Vagina (tissue), 2 donors: ENCODE measurements at places on chromosomes 12 and 14.

DNA sequence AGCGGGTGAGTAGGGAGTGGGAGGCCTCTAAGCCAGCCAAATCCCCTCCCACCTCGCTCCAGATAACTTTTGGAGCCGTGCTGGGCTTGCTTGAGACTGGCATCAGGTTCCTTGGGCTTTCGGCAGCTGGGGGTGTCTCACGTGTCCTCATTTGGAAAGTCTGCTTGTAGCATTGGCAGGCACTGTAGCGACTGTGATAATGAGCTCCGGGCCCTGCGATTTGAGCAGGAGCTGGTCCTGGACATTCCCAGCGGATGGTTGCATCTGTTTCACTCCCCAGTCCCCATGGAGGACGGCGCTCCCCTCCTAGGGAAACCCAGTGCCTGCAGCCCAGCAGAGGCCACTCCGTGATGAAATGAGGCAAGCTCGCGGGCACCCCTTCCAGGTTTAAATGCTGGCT lies 49.4 kb downstream of the DGLUCY start:
- DNase-seq: no peak

GRCh38 chr12:122999986-123000420 lies 19.5 kb downstream of the ARL6IP4 start:
- no peak for DNase-seq

DNA sequence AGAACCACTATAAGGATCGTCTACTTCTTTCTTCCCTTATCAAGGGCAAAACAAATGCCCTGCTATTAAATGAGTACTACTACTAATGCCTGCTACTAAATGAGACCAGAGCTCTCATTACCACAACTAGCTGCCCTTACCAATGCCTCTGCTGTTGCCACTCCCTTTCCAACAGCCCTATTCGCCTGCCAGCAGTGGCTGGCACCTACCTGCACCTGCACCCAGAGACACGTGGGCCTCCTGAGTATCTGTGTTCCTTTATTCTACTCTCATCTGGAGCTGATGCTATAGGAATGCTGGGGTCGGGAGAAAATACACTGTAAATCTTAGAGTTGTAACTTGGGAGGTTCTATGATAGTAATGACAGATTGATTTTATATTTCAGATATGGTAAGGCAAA lies 174.7 kb downstream of the SLC2A13 start:
- no peak for DNase-seq

DNA sequence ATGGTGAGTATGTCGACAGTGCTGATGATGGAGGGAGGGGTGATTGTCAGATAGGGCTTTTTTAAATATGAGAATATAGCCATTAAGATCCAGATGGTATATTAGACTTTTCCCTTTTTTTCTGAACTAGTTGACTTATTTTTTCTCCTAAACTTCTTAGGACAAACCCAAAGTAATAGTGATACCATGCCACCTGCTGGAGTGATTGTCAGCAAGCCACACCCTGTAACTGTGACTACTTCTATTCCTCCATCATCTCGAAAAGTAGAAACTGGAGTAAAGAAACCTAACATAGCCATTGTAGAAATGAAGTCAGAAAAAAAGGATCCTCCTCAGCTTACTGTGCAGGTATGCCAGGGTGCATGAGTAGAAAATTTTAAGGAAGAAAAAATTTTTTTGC lies 40.1 kb downstream of the KIAA0586 start:
- no peak for DNase-seq

DNA sequence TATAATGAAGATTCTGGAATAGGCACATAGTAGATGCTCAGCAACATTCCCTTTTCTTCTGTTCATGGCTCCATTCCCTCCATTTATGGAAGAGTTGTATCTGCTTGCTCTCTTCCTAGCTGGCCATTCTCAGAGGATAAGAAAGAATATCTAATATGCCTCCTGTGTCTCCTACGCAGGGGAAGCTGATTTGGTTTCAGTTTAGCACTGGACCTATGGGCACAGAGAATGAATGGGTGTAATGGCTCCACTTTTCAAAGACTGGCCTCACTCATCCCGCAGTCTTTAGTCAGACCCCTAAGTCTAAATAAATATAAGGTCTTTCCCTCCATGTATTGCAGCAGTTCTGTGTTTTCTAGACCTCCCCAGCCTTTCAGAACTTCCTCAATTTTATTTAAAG lies 2.0 kb downstream of the PKP2 start:
- no peak for DNase-seq

- no peak for DNase-seq
These were observed 17.4 kb downstream of the CNOT2 start for GRCh38 chr12:70260646-70261045.

DNA sequence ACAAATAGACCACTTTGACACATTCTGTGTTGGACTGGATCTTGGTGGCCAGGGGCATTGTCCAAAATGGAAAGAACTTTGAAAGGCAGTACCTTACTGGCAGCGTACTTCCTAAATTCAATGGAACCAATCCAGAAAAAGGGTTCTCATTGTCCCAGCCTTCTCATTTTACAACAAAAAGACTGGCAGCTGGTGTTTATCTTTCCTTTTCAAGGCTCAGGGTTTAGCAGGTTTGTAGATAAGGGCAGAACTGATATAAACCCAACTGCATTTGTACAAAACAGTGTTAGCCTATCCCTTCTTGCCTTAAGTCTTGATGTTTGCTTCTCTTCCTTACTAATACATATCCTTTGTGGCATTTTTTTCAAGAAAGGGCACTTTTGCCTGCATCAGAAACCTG lies 7.7 kb downstream of the THAP2 start:
- no peak for DNase-seq

DNA sequence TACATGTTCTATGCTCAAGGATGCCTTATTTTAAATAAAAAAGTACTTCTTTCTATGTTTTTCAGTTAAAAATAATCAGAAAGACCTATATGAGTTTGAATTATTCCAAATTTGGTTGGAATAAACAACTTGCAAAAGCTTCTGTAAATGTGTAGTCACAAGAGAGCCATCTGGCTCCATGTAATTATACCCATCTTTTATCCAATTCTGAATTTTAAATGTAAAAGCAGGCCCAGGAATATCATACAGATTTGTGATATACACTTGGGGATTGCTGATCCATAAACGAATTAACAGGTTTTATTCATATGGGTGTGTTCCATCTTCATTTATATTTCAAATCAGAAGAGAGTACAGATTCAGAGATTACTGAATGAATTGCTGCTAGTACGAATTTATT lies 329.2 kb upstream of the LRFN5 start:
- DNase-seq: no peak

DNA sequence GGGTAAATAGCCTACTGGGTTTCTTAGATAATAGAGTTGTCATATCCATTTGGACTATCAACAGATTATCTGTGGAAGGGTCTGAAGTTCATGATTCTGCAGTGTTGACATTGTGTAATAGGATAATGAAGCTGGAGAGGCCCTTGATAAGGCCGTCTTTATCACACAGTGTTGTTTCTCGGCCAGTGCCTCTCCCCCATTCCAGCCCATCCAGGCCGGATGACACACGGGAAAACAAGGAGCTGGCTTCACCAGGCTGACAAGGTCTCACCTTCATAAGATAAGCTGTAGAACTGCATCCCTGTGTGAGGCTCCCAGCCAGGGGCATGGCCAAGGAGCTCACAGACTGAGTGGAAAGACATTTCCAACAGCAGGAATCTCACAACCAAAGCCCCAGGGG lies 8.7 kb upstream of the EML1 start:
- DNase-seq: no peak

- DNase-seq: no peak
These were observed 92.9 kb upstream of the FOXN3 start for GRCh38 chr14:89509891-89510290.
